ENCODE measurements at places on chromosomes 6 and 20.

GRCh38 chr6:1624851-1625781 lies 15.4 kb downstream of the FOXC1 start:
- no peak for DNase-seq

DNA sequence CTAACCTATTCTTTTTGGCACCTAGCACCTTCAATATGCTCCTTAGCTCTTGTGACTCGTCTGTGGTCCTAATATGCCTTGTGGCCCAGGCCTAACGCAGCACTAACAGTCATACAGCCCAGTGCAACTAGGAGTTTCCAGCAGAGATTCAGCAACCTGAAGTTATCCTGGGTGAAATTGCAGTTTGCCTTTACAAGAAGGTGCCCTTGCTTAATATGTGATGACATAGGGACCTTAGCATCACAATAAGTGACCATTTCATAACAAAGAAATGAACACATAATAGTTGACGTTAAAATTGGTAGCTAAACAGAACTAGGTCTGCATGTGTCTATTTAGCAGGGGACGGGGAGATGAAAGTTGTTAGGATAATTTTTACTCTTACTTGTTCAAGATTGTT lies 10.1 kb downstream of the FIG4 start:
- no peak for DNase-seq

GRCh38 chr20:46202766-46203509 lies 84.8 kb downstream of the CD40 start:
- DNase-seq = no peak

GRCh38 chr20:10752206-10752605 lies 78.4 kb upstream of the JAG1 start:
- no peak for DNase-seq

GRCh38 chr6:128560966-128561365 lies 40.6 kb upstream of the PTPRK start:
- no peak for DNase-seq

DNA sequence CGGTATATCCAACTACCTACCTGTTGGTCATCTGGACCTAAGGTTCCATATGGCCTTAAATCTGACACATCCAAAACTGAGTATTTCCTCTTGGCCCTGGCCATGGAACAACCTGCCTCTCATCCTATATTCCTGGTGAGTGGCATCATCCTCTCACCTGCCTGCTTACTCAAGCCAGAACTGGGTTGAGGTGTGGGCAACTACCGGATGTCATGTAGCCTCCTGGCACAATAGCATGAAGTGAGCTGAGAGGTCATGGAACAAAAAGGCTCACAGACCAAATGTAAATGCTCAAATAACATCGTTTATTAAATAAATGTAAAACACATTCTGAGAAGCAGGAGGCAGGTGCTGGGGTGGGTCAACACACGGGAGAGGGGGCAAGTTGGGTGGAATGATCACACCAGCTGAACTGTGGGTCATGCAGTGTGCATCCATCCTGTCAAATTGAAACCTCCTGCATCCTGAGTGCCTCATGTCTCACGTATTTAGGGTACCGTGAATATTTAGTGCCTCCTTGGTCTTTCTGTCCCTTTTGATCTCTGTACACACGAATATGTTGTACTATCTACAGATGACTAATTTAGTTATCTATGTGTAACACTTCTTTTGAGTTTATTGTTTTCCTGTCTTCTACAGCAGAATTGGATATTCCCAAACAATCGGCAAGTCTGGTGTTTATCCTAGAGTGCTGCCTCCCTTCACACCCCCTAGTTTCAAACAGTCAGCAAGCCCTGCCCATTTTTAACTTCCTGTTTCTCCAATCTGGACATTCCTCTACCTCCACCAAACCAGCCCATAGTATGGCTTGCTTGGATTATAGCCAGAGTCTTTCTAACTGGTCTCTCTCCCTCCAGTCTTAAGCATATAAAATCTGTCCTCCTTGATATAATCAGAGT lies 7.9 kb upstream of the POU5F1 start:
- DNase-seq = no peak

- DNase-seq = no peak
Observed at GRCh38 chr6:42467651-42468050, 15.9 kb upstream of the TRERF1 start.

GRCh38 chr20:5895626-5896025 lies 54.7 kb downstream of the TRMT6 start:
- no peak for DNase-seq

GRCh38 chr20:39132093-39132492 lies 169.9 kb downstream of the DHX35 start:
- DNase-seq = no peak

DNA sequence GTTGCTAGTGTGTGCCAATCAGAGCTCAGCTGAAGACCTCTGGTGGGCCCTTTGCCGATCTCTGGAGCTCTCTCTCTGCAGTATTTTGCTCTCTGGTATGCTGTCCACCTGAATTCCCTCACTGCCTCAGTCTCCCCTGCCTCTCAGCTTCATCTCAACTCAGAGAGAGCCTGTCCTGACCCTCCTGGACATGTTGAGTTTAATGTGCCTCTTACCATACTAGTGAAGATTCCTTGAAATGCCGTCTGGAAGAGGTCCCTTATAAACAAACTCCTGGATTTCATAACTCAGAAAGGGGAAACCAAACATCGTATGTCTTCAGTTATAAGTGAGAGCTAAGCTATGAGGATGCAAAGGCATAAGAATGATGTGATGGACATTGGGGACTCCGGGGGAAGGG lies 231.1 kb upstream of the ZNF217 start:
- no peak for DNase-seq

GRCh38 chr6:157789861-157790260 lies 33.2 kb upstream of the SNX9 start:
- DNase-seq = no peak

DNA sequence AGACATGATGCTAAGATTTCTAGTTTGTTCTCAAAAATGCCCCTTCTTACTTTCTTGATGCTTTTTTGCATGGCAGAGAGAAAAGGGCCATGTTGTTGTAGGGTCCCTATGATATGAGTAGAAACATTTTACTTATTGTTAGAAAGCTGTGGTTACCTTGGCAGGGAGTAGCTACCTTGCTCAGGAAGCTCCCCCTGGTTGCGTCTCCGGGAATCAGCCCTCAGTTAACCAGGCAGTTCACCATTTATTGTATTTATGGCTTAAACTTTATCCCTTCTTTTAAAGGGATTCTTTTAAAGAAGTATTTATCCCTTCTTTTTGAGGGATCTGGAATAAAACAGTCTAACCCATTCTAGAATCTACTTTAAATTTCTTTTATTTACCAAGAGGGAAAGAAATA lies 113.9 kb upstream of the PROKR2 start:
- no peak for DNase-seq

DNA sequence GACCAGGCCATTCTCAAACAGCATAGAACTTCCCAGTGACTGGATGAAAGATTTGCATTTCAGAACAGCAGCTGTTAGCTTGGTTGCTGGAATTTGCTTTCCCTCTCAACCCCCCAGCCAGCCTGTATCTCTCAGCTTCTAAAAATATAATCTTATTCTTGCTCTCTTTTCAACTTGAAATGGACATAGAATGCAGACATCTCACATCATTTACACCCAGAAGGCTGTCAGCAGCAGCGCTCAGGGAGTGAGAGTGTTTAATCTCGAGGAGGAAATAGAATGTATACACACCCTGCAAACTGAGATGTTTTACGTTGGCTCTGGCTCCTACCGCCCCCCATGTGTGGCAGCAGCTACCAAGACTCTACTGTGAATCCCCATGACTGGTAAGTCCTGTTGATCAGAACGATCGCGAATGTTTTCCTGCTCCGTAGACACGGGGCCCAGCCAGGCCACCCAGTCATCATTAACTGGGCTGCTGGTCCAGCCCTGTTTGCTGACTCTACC lies 163.4 kb upstream of the SLC24A3 start:
- DNase-seq = no peak

- no peak for DNase-seq
Observed at GRCh38 chr6:156905801-156906200, 128.6 kb downstream of the ARID1B start.

DNA sequence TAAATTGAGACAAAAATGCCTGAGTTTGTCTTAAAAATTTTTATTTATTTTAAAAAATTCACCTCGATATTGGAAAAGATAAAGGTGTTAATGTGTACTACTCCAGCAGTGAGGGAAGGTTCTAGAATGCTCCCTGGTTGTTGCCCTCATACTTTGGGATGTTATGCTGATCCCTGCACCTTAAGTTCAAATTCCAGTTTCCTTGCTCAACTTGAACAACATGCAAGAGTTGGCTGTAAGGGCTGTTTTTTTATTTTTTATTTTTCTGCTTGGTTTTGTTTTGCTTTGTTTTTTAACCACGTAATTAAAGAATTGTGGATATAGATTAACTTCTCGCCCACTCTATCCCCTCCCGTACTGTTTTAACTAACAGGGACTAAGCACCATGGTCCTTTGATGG lies 158.7 kb upstream of the CITED2 start:
- DNase-seq = no peak

DNA sequence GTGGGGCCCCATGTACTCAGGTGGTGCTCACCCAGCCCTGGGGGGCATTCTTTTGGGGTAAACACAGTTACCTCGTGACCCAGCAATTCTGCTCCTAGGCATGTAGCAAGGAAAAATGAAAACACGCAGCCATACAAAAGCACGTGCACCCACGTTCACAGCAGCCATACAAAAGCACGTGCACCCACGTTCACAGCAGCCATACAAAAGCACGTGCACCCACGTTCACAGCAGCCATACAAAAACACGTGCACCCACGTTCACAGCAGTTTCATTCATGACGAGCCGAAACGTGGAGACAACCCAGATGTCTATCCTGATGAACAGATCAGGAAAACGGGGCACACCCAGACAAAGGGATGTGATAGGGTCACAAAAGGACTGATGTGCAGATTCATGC lies 57.1 kb downstream of the YTHDF1 start:
- no peak for DNase-seq

DNA sequence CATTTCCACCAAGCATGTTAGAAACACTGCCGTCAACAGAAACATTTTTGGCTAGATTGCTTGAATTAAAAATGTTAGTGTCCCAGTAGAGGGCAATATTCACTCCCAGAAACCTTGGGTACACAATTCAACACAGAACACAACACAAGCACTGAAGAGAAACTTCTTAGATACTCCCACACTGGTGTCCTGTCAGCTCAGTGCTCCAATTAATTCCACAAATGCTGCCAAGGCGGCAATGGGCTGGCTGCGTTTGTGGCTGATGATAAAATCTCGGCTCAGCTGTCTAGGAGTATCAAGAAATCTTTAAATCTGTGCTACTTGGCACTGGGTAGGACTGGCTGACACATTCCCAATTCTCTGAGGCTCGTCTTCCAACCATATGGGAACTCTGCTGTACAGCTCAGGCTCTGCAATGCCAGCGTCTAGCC lies 39.3 kb downstream of the BEND3 start:
- no peak for DNase-seq

DNA sequence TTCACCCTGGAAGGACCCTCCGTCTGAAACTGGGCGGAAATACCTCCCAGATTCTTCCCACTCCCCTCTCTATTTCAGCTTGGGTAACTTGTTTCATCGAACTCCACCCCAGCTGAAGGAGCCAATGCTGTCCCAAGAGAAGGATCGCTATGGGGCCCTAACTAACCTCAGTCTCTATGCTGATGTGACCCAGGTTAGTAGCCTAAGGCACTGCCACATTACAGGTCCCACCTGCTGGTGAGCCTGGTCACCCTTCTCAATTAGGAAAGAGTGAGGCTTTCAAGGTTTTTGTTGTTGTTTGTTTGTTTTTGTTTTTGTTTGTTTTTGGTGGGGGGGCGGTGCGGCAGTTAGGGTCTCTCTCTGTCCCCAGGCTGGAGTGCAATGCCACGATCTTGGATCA lies 168.4 kb downstream of the OR2B2 start:
- no peak for DNase-seq

- no peak for DNase-seq
Observed at GRCh38 chr6:11291582-11291981, 59.1 kb upstream of the NEDD9 start.

GRCh38 chr6:147204060-147204785 lies at the start of gene STXBP5:
Gene STXBP5 (plus strand): TSS chr6:147204417. CDS start chr6:147204533, 116 bp downstream.
- DNase-seq = peak; percentile 60

GRCh38 chr6:169545982-169546381 lies 155.8 kb downstream of the WDR27 start:
- DNase-seq = no peak

DNA sequence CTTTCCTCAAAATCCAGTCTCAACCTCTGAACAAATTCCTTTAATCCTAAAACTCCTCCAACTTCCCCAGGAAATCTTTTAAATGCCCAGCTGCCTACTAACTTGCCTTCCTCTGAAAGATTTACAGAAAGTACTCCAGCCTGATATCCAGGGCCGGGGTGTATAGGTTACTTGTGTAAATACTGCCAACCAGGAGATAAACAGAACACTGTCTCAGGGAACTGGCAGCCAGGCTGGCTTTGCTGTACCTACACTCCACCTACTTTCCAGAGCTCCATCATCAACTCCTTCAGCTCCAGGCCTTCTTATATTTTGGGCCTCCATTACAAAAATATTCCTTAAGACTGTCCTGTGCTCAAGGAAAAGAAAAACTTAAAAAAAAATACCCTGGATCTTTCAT lies 85.9 kb downstream of the CEP162 start:
- DNase-seq = no peak

GRCh38 chr6:127120023-127120786 lies 1.7 kb downstream of the RSPO3 start:
- DNase-seq = peak; percentile 25

DNA sequence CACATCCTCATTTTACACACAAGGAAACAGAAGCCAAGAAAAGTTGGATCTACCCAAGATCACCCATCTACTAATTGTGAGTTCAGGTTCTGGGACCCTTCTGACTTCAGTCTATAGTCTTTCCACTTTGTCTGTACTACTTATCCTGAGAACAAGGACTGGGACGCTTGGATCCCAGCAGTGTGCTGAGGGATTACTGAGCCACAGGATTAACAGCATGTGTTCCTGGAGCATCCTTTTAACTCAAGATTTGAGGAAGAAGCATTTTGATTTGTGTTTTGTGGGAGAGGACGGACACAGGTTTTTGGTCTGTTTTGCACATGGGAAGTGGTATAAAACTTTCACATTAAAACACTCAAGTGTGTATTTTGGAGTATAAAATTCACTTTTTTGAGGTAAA lies 4.4 kb downstream of the ENPP4 start:
- no peak for DNase-seq

DNA sequence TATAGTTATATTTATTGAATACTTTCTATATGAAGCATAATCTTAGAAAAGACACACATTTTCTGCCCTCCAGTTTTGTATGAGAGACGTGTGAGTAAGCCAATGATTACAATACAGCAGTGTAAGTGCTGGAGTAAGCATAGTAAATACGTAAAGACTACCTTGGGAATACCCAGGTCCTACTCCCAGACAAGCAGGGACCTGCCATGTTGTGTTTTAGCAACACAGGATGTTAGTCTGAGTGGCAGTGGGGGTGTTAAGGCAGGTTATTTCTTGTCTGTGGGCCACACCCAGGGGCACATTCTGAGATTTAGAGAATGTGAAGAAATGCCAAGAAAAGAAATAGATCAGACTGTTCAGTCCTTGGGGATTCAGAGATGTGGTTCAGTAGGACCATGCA lies 34.3 kb upstream of the RNF144B start:
- no peak for DNase-seq

Data from stimulated activated CD8-positive, alpha-beta memory T cell treated with anti-CD3 and anti-CD28 coated beads, Interleukin-4, amount 100 ng/mL, for 48 hours (primary cell).